ENCODE measurements at places on chromosomes 13 and 19. TPM values are rescaled to one million over a fixed set of nuclear protein-coding genes. Genes with fewer than 3 reads are reported as not detected.

The DCT gene
- total RNA-seq: 0.21 TPM

The SOX1 gene
- total RNA-seq: not detected

The CNN1 gene
- total RNA-seq: 2.3 TPM

The PAN3 gene
- total RNA-seq: 26.4 TPM

The CGB8 gene
- not detected for total RNA-seq

The RCBTB1 gene
- total RNA-seq: 14.4 TPM

The HCST gene
- total RNA-seq: 7.4 TPM

The RNF225 gene
- not detected for total RNA-seq

The TYROBP gene
- 16.0 TPM for total RNA-seq

The FOXO1 gene
- total RNA-seq: 12.6 TPM

The POLR2E gene
- total RNA-seq: 57.2 TPM

The DHX34 gene
- total RNA-seq: 3.5 TPM

The MIPEP gene
- 10.9 TPM for total RNA-seq
